ENCODE measurements at places on chromosomes 7 and 10.

DNA sequence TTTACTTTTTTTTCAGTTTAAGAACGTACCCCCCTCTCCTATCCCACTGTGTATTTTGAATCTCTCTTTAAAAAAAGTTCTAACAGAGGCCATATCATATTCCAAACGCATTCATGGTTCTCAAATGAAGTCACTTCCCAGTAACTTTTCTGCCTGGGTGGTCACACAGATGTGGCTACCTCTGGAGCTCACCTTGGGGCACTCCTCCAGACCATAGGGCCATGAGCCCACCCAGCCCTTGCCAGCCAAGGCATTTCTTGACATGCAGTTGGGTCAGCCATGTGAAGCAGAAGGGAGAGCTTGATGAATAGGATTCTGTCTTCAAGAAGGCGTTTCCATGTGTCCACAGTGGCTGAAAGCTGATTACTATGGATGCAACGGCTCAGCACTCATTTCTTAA lies 239.3 kb downstream of the RAB11FIP2 start:
- no peak for DNase-seq

- no peak for DNase-seq
Observed at GRCh38 chr7:141410353-141411000, 140.7 kb upstream of the AGK start.

GRCh38 chr10:131978851-131979250 lies 2.9 kb downstream of the BNIP3 start:
- no peak for DNase-seq

- DNase-seq: peak; percentile 95
Observed at GRCh38 chr7:135745703-135746312, 2.8 kb downstream of the FAM180A start.

GRCh38 chr10:4740471-4740870 lies 85.5 kb upstream of the AKR1E2 start:
- DNase-seq: no peak

DNA sequence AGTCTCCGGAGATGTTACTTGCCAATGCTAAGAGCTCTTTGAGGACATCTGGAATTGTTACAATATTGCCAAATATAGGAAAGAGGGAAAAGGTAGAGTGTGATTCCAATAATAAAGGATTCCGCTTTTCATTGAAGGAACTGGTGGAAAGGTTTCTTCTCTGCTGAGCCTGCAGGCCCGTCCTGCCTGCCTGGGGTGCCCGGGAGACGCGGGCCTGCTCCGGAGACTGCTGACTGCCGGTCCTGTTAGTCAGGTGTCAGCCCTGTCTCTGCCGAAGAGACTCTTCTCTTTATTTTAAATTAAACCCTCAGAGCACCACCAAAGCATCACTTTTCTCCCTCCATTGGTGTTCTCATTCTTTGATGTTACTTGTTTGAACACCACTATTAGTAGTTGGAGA lies 2.2 kb downstream of the EGFR start:
- DNase-seq: no peak

DNA sequence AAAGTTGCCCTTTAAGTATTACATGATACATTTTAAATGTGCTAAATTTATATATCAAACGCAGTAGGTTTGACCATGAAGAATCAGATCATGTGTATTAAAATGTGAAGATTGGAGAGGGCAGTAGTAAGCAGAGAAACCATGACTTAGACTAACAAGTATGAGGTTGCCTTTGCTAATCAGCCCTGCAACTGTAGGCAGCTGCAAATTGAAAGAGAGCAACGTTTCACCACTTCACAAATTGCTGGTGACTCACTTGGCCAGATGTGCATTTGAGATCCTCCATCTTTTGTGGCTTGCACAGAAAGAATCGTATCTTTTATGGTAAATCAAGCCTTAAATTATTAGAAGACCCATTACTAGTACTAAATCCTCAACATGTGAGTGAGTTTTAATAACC lies 10.1 kb upstream of the SEMA3A start:
- peak; percentile 48 for DNase-seq

DNA sequence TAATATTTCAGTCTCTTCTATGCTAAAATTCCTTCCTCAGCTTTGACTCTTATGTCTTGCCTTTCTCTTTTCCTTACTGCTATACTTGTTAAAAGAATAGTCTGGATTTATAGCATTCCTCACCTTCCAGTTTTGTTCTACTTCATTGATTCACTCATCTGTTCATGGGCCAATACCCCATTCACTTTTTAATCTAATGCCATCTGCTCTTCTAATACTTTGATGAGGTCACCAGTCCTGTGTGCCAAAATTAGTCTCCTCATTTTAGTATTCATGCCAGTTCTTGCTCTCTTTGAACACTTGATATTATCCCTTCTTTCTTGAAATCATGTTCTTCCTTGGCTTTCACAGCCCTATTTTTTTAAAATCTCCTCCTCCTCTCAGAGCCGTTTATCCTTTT lies 19.3 kb downstream of the STK17A start:
- DNase-seq: no peak

- DNase-seq: no peak
Observed at GRCh38 chr10:73597346-73597745, 6.2 kb upstream of the USP54 start.

DNA sequence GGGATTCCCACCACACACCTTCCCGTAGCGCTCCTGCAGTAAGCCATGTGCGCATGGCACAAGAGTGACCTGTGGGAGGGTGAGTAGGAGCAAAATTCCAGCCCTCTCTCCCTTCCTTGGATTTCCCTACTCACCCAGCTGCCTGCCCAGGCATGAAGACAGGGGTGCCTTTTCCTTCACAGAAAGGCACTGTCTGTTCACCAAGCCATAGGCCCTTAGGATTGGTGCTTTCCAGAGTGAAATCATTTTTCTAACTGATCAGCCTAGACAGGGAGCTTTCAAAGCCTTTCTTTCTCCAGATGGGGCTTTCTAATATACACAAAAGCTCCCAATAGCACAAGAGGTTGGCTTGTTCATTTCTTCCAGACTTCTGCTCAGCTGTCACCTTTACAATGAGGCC lies 79.7 kb downstream of the CTTNBP2 start:
- no peak for DNase-seq

- no peak for DNase-seq
Observed at GRCh38 chr10:1521741-1522140, 215.6 kb downstream of the ADARB2 start.

GRCh38 chr10:5932345-5932744 lies 42.3 kb downstream of the FBH1 start:
- no peak for DNase-seq

- DNase-seq: no peak
Observed at GRCh38 chr7:152574892-152575548, 100.9 kb downstream of the XRCC2 start.

DNA sequence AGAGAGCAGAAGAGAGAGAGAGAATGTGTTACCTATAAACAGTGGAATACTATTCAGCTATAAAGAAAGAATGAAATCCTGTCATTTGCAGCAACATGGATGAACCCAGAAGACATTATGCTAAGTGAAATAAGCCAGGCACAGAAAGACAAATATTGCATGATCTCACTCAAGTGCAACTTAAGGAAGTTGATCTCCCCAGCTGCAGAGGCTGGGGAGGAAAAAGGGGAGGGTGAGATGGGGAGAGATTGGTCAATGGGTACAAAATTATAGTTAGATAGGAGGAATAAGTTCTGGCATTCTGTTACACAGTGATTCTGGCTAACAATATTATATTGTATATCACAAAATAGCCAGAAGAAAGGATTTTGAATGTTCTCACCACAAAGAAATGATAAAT lies 11.2 kb upstream of the JAZF1 start:
- no peak for DNase-seq

- no peak for DNase-seq
Observed at GRCh38 chr10:3828404-3829155, 43.6 kb upstream of the KLF6 start.

Data from GM04503 (cell line).